ENCODE measurements at places on chromosomes 2 and 18. TPM values are rescaled to one million over a fixed set of nuclear protein-coding genes. Genes with fewer than 3 reads are reported as not detected.

GRCh38 chr2:56008661-56009431 is 85.3 kb upstream of the EFEMP1 start:
- DNase-seq, result no peak

DNA sequence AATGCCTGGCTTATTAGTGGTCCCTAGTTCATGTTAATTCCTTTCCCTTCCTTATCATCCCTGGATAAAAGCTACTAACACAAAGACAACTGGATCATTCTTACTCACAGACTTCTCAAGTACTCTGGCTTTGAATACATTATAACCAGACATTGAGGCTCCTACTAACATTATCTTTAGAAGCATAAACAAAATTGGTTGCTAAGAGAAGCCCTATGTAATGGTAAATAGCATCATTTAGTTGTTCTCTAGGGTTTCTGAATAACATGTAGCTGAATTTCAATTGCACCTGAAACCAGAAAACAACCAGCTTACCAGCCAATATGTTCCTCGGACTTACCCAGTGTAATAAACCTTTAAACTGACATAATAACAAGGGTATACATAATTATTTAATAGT is 114.1 kb upstream of the NCKAP5 start:
- no peak for DNase-seq

DNA sequence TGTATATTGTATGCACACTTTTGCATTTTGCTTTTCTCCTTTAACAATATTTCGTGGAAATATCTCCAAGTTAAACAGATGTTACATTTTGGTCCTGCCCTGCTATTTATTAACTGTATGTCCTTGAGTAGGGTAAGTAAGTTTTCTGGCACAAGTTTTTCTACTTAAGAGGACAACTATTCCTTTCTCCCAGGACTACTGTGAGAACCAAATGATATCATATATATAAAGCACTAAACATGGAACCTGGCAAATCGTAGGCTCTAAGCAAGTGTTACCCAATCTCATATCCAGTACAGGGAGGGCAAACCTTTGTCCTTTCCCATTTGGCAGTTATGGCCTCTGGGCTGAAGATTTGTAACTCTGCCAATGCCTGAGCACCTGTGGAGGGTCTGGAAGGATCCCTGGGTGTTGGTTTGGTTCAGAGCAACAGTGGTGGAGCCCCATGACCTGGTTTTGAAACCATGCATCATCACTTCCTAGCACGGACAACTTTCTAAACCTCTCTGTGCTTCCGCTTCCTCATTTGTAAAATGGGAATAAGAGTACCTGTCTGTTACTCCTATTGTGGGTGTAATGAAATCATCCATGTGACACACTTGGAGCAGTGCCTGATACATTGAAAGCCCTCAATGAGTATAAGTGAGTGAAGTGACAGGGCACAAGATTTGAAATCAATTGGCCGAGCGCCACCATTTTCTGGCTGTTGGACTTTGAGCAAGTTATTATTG is 28.3 kb upstream of the ICOS start:
- DNase-seq, result no peak

- DNase-seq, result no peak
Observed at GRCh38 chr2:28593160-28593755, 97.4 kb downstream of the PLB1 start.

DNA sequence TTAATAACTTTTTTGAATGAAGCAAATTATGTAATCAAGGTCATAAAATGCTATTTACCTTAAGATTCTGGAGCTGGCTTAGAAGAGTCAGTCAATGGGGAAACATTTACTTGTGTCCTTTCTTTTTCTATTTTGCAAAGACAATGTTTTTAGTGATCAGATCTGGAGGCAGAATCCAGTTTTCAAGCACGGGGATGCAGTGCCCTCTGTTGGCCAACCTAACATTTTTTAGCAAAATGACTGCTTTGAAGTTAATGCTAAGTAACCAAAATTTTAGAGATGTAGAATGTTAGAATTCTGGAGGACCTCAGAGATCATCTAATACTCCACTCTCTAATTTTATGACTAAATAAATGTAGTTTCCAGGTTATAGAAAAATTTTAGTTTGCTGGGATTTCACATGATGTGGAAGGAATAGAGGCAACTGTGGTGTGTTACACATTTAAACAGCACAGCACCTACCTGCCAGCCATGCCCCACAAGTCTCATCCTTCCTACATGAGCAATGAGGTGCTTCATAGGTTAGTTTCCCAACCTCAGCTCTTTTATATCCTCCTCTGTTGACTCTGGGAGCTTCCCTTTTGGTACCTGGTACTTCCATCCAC is 23.6 kb upstream of the SLC9A4 start:
- DNase-seq, result no peak

DNA sequence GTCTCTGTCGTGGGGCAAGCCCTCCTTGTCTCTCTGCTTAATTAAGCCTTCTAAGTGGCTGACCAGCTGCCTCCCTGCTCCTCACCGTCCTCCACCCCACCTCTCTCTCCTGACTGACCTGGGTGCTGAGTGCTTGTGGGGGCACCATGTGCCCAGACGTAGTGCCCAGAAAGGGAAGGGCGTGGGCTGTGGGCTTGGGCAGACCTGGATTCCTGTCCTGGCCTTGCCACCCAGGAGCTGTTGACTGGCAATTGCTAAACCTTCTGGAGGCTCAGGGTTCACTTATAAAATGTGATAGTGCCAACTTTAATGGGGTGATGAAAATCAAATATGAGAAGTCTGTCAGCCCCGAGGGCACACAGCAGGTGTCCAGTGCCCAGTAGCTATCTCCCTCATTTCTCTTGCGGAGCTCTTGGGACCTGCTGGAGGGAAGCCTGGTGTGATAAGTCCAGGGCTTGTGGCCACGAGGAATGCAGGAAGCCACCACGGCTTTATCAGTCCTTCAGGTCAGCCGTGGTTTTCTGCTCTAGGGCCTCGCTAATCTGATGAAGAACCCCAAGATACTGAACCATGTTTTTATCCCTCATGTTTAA is 22.0 kb upstream of the INHBB start:
- no peak for DNase-seq

DNA sequence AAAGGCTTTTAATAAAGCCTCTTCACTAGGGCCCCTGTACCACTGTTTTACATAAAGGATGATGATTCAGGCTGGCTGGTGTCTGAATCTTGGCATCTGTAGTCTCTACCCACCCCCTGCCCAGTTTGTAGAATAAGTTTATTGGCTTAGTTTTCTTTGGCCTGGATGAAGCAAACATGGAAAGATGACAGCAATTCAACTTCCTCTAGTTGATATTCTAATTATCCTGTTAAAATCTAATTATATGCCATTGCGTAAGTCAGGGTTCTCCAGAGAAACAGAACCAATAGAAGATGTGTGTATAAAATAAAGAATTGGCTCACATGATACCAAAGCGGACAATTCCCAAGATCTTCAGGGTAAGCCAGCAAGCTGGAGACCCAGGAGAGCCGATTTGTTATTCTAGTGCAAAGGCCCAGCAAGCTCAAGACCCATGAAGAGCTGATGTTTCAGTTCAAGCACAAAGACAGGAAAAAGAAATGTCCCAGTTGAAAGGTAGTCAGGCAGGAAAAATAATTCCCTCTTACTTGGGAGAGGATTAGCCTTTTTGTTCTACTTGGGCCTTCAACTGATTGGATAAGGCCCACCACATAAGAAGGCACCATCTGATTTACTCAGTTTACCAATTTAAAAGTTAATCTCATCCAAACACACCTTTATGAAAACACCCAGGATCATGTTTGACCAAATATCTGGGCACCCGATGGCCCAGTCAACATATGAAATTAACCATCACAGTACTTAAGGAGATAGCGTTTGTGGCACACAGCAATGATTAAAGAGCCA is 82.6 kb upstream of the LYPD1 start:
- DNase-seq, result no peak

- no peak for DNase-seq
Observed at GRCh38 chr18:77544792-77545191, 295.1 kb downstream of the GALR1 start.

DNA sequence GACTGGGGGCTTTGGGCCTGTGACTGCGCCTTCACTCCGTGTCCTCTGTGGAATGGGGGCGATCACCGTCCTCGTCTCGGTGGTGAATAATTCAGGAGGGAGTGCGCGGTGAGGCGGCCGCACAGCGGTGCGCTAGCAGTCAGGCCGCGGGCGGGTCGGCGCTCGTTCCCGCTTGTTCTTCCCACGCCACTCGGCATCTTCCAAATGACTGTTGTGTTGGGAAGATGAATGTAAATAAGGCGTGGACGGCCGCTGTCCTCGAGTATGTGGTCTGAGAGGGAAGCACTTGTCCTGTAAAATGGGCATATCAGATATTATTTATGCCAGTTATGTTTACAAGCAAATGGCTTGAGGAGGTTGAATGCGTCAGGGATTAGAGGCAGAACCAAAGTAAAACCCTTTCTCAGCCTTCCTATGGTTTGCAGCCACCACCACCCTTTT is 608 bp upstream of the VPS4B start:
- no peak for DNase-seq

GRCh38 chr18:57276829-57277228 is 75.5 kb upstream of the ST8SIA3 start:
- DNase-seq, result no peak

GRCh38 chr2:188203776-188204175 is 87.9 kb upstream of the GULP1 start:
- no peak for DNase-seq

DNA sequence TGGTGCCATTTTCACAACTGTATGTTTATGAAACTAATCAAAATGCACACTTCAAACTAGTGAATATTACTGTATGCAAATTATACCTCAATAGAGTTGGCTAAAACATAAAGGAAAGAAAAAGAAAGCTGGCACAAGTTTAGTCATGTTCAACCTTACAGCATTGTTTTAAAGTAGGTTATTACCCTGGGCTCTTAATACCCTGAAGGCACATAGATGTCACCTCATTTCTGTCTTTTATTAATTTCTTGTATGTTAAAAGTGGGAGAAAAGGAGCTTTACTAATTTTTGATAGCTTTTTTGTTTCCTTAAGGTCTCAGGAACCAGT is 32.7 kb downstream of the TMEM131 start:
- DNase-seq, result no peak

- DNase-seq, result peak; percentile 70
Observed at GRCh38 chr2:60992985-60993392, 24.5 kb upstream of the PEX13 start.

Gene GATA6
- not detected for total RNA-seq

Gene MAB21L4
- not detected for total RNA-seq

Gene COL6A3
- total RNA-seq, result not detected

Gene PLEK
- 569 TPM for total RNA-seq

Gene C1GALT1C1L
- not detected for total RNA-seq

Gene UGT1A4
- total RNA-seq, result not detected

Gene MGAT4A
- total RNA-seq, result 25.0 TPM

Gene SERPINB7
- not detected for total RNA-seq

Measured in natural killer cell treated with Interleukin-12 subunit alpha and Interleukin-12 subunit beta and Interleukin-15 and Interleukin-18, amount 100 ng/mL, for 72 hours (primary cell).